ENCODE measurements at places on chromosomes 3 and 15.

DNA sequence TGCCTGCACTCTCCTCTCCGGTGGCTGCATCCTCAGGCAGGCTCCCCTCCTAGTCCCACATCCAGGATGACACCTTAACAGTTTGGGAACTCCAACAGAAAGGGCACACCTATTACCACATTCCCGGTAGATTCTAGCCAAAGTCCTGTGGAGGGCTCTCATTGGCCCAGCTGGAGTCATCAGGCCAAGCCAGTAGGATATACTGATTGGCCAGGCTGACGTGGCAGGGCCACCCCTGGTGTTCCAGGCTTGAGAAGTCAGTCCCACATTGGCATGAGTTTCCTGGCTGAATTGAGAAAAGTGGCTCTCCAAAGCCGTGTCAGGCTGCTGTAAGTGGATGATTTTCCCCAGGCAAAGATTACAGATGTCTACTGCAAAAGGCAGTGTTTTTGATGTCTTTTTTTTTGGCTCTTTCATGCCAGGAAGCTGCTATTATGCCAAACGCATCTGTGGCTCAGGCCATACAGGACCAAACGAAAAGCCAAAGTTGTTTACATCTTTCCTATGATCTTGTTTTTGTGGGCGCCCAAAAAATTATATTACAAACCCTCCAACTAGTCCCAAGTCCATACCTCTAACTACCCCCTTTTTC, 6.6 kb upstream of the BLM start:
- H3K4me3 ChIP-seq, result no peak overlapping the region
- H3K36me3 ChIP-seq, result no peaks in the 10 kb centered on the region
- H3K4me1 ChIP-seq, result no peaks in the 10 kb centered on the region
- H3K27me3 ChIP-seq, result no peaks in the 10 kb centered on the region
- no peak overlapping the region for H3K27ac ChIP-seq
- no peak for DNase-seq

DNA sequence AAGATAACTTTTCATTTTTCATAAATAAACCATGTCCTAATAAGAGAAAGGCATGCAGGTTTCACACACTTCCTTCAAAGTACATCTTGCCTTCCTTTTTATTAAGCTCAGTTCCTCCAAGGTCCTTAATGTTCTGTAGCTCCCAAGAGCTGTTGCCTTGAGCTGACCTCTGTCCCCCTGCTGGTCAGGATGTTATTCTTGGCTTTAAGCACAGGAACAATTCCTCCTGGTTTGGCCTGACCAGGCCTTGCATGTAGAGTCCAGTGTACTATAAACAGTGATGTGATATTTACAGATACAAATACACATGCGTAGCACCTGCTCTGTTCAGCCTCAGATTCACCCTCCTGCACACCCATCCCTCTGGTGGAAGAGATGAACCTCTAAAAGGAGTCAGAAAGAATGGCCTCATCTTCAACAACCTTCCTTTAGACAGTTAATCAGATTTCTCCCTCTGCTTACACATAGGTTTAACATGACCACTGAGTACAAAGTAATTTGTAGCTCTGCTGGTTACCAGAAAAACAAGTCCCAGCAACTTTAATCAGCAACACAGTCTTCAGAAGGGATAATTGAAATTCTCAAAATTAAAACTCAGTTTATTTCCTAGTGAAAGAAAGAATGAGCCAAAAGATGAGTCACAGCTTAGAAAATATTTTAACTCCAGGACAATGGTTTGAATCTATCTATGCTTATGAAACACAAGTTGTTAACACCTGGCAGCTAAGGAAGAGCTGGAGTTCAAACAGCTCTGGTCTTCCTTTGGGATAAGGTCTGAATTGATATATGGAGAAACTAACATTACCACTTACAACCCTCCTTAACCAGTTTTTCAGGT, 46.5 kb downstream of the PTPN9 start:
- H3K27ac ChIP-seq, result peak overlapping the region; percentile 99
- no peaks in the 10 kb centered on the region for H3K36me3 ChIP-seq
- DNase-seq, result peak; percentile 37
- no peak overlapping the region for H3K4me3 ChIP-seq
- H3K27me3 ChIP-seq, result no peaks in the 10 kb centered on the region

GRCh38 chr15:92533298-92533697, 122.3 kb downstream of the FAM174B start:
- H3K27ac ChIP-seq, result no peak overlapping the region
- no peaks in the 10 kb centered on the region for H3K36me3 ChIP-seq
- H3K27me3 ChIP-seq, result no peaks in the 10 kb centered on the region
- no peak overlapping the region for H3K4me3 ChIP-seq

GRCh38 chr3:141405591-141405990, 37.3 kb downstream of the ZBTB38 start:
- DNase-seq, result no peak
- peaks cover 10% of the 10 kb centered on the region for H3K4me1 ChIP-seq
- peaks cover 13% of the 10 kb centered on the region for H3K36me3 ChIP-seq
- H3K27me3 ChIP-seq, result no peaks in the 10 kb centered on the region
- H3K4me3 ChIP-seq, result no peak overlapping the region

- no peak for DNase-seq
- no peak overlapping the region for H3K4me3 ChIP-seq
- H3K27me3 ChIP-seq, result no peaks in the 10 kb centered on the region
- no peaks in the 10 kb centered on the region for H3K4me1 ChIP-seq
Observed at GRCh38 chr3:119524931-119525662, 26.8 kb downstream of the TIMMDC1 start.

GRCh38 chr3:177449360-177450006, 252.2 kb upstream of the TBL1XR1 start:
- H3K27ac ChIP-seq, result no peak overlapping the region
- H3K27me3 ChIP-seq, result no peaks in the 10 kb centered on the region
- no peaks in the 10 kb centered on the region for H3K4me1 ChIP-seq

DNA sequence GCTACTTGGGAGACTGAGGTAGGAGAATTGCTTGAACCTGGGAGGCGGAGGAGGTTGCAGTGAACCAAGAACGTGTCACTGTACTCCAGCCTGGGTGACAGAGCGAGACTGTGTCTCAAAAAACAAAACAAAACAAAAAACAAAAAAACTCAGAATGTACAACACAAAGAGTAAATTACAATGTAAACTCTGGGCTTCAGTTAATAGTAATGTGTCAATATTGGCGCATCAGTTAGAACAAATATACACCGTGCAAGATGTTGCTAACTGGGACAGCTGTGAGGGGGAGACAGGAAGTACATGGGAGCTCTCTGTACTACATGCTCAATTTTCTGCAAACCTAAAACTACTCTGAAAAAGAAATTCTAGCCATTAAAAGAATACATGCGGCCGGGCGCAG, 23.5 kb upstream of the TRPM1 start:
- H3K4me1 ChIP-seq, result peaks cover 2% of the 10 kb centered on the region
- no peaks in the 10 kb centered on the region for H3K27me3 ChIP-seq
- no peaks in the 10 kb centered on the region for H3K36me3 ChIP-seq
- DNase-seq, result no peak

- H3K27me3 ChIP-seq, result no peaks in the 10 kb centered on the region
- no peak for DNase-seq
- H3K4me3 ChIP-seq, result no peak overlapping the region
- no peaks in the 10 kb centered on the region for H3K36me3 ChIP-seq
- no peak overlapping the region for H3K27ac ChIP-seq
Observed at GRCh38 chr3:69392415-69392814, 6.5 kb upstream of the FRMD4B start.

- no peaks in the 10 kb centered on the region for H3K4me1 ChIP-seq
- H3K4me3 ChIP-seq, result no peak overlapping the region
- no peak overlapping the region for H3K27ac ChIP-seq
- no peaks in the 10 kb centered on the region for H3K36me3 ChIP-seq
- DNase-seq, result no peak
- H3K27me3 ChIP-seq, result no peaks in the 10 kb centered on the region
Observed at GRCh38 chr15:49644364-49644794, 23.5 kb downstream of the DTWD1 start.

- H3K27me3 ChIP-seq, result no peaks in the 10 kb centered on the region
- H3K27ac ChIP-seq, result no peak overlapping the region
- H3K4me1 ChIP-seq, result no peaks in the 10 kb centered on the region
Observed at GRCh38 chr3:13545952-13546454, 2.9 kb upstream of the FBLN2 start.

DNA sequence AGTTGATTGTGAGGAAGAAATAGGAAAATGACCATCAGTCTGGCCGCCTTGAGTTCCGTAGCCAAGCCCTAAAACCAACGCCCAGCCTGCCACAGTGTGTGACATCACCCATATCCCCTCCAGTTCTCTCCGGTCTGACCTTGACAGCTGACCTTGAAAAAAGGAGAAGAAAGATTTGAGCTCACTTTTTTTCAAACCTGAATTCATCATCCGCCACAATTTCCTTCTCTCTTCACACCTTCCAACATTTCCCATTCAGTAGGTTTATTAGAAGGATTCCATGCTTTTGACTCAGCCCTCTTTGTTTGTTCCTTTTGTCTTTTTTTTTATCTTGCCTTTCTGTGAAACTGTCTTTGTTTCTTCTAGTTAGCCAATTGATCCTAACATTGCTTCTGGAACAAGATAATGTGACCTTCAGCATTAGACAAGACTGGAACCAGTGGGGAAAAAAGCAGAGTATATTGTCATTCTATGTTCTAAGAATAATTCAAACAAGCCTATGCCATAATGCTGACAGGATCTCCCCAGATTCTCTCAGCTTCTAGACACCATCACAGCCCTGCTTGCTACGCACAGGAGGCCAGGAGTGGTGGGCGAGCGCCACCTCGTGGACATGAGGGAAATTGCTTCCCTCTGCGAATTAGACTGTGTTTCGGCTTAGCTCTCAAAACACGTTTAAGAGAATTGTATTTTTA, 283.1 kb downstream of the FGF12 start:
- DNase-seq, result peak; percentile 61
- H3K27ac ChIP-seq, result no peak overlapping the region
- no peaks in the 10 kb centered on the region for H3K27me3 ChIP-seq
- H3K36me3 ChIP-seq, result no peaks in the 10 kb centered on the region
- peaks cover 12% of the 10 kb centered on the region for H3K4me1 ChIP-seq
- no peak overlapping the region for H3K4me3 ChIP-seq

DNA sequence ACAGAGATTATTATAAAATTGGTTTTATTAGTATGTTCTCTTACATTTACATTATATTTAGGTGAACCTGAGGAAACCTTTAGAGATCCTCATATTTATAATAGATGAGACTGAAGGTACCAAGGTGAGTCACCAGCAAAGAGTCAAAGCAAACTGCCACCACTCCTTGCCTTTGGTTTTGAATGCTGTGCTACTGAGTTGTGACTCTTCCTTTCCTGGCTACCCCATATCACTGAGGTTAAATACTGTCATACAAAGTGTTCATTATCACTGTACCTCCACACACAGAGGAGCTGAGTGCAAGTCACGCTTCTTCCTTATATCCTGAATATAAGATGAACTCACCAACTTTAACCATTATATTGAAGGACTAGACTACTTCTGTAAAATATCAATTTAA, 168.2 kb downstream of the CBLB start:
- H3K27me3 ChIP-seq, result no peaks in the 10 kb centered on the region
- H3K36me3 ChIP-seq, result peaks cover 9% of the 10 kb centered on the region
- no peaks in the 10 kb centered on the region for H3K4me1 ChIP-seq
- DNase-seq, result no peak

DNA sequence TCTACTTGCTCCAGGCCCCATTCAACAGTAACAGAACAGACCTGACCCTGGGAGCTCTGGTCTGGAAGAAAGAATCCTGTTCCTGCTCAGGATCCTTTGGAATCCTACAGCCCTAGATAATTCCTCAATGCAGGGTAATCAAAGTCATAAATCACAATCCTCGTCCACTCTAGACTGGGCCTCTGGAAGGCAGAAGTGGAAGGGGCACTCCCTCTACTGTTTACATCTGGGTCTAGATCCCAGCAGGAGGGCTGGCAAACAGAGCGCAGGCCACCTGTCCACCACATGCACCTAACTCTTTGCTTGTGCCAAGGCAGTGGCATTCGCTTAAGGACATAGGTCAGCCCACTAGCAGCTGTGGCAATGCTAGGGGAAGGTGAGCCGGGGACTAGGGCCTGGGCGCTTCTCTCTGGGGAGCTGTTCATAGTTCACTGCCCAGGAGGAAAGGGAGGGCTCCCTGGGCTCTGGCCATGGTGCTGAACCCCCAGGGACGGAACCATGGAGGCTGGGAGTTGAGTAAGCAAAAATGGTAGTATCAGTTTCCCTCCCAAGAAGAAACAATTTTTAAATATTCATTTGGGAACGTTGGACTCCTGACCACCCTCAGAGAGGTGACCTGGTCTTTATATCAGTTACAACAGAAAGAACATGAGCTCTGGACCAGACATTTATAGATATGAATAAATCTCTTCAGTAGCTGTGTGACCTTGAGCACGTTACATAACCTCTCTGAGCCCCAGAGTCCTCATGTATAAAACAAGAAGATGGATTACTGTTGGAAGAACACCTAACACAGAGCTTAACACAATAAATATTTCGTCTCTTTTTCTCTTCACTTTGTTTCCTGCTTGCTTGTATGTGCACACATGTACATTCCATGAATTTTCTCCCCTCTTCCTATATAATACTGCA, 90.2 kb downstream of the NTRK3 start:
- H3K36me3 ChIP-seq, result no peaks in the 10 kb centered on the region
- H3K4me3 ChIP-seq, result no peak overlapping the region
- no peaks in the 10 kb centered on the region for H3K27me3 ChIP-seq
- H3K27ac ChIP-seq, result no peak overlapping the region
- DNase-seq, result no peak

- no peak for DNase-seq
- no peaks in the 10 kb centered on the region for H3K27me3 ChIP-seq
- no peaks in the 10 kb centered on the region for H3K36me3 ChIP-seq
Observed at GRCh38 chr3:177262396-177262795, 65.1 kb upstream of the TBL1XR1 start.

DNA sequence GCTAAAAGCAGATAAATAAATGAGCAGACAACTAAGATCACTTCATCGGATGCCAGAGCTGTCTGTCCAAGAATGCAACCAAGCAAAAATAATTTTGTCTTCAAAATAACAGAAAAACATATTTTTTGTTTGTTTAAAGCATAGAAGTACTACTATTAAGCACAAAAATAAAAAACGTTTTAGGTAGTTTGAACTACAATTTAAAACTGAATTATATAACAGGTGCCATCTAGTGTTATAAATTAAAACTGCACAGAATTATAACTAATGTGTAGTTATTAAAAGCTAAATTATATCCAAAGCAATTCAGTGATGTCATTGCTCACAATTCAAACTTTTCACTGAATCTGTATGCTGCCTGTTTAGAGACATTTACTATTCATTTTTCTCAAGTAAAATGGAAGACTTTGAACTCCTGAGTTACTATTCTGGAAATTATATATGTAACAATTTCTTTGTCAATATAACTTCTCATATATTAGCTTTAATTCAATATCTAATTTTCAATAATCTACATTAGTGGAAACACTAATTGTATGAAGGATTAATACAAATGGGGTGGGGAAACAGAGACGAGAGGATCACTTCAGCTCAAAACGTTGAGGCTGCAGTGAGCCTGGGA, 29.5 kb downstream of the LINS1 start:
- no peak for DNase-seq
- H3K4me3 ChIP-seq, result no peak overlapping the region
- H3K36me3 ChIP-seq, result no peaks in the 10 kb centered on the region
- no peak overlapping the region for H3K27ac ChIP-seq
- H3K27me3 ChIP-seq, result no peaks in the 10 kb centered on the region

- H3K4me1 ChIP-seq, result peaks cover 16% of the 10 kb centered on the region
- DNase-seq, result no peak
- peak overlapping the region; percentile 55 for H3K27ac ChIP-seq
- no peaks in the 10 kb centered on the region for H3K27me3 ChIP-seq
Observed at GRCh38 chr3:194560047-194560446, 73.2 kb downstream of the TMEM44 start.

- no peak overlapping the region for H3K27ac ChIP-seq
- no peaks in the 10 kb centered on the region for H3K36me3 ChIP-seq
- H3K4me3 ChIP-seq, result no peak overlapping the region
- H3K27me3 ChIP-seq, result no peaks in the 10 kb centered on the region
- no peaks in the 10 kb centered on the region for H3K4me1 ChIP-seq
- no peak for DNase-seq
Observed at GRCh38 chr3:187623285-187623814, 46.8 kb downstream of the SST start.
